ENCODE measurements at places on chromosomes 16 and 17.
A peak's percentile ranks its signal among the peaks of the same experiment; 100 is the strongest.

- DNase-seq, result no peak
These were observed 15.7 kb downstream of the RBL2 start for GRCh38 chr16:53449816-53450517.

- DNase-seq, result peak; percentile 49
These were observed 51.3 kb downstream of the ZFP90 start for GRCh38 chr16:68590201-68590994.

GRCh38 chr16:56773532-56773931 is 43.6 kb downstream of the NUP93 start:
- DNase-seq, result no peak

DNA sequence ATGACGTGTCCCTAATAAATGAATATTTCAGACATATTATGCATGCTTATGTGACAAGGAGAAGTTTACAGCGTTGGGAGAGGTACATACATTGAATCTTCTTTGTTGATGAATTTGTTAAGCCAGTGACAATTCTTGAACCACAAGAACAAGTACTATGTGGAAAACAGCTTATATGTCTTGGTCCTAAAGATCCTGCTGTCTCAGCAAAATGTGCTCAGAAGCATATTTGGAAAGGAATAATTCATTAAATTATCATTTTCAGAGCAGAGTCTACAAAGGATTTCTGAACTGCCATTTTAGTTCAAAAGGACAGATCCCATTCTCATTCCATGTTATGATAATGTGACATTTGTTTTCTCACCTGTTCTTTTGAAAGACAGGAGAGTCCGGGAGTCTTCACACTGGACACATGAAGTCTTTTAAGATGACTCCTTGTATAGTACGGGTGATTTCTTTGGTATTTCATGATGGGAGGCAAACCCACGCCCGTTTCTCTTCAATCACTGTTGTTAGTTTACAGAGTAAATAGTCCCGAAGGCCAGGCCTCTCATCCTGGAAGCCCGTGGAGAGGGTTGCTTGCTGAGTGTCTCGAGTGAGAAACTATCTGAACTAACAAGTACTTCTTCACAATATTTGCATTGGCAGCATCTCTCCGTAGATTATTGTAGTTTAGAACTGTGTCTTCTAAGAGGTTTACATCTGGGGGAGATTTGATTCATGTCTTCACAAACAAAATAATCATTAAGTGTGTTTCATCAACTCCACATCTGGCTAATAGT is 26.7 kb downstream of the VPS35L start:
- no peak for DNase-seq
